Astrocyte of the spinal cord (primary cell): ENCODE measurements at places on chromosomes 1 and 21.

DNA sequence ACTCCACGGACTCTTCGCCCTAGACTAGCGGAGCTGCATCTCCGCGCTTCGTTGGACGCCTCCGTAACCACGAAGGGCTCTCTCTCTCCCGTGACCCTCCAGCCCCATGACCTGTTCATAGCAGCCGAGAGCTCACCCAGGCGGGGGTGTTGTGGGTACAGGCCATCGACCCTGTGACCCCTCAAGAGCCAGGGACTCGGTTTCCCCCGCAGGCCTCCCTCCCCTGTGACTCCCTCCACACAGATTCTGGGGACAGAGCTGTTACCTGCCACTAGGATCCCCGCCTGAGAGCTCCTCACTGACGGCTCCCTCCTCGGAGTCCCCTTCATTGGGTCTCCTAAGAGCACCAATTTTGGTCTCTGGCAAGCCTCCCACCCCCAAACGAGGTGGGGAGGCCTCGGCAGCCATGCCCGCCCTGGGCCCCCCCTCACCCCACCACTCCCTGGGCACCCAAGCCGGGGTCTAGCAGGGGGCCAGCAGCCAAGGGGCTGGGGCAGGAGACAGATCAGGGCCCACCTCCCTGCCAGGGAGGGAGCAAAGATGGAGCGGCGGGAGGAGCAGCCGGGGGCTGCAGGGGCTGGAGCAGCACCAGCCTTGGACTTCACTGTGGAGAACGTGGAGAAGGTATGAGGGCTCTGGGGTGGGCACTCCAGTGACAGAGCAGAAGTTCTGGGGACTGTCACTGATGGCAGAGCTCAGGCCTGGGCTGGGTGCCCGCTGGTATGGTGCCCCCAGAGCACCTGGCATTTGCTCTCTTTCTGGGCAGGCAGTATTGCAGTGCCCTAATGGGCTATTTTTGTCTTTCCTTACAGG lies 517 bp downstream of the IPO13 start:
- DNase-seq, result no peak

DNA sequence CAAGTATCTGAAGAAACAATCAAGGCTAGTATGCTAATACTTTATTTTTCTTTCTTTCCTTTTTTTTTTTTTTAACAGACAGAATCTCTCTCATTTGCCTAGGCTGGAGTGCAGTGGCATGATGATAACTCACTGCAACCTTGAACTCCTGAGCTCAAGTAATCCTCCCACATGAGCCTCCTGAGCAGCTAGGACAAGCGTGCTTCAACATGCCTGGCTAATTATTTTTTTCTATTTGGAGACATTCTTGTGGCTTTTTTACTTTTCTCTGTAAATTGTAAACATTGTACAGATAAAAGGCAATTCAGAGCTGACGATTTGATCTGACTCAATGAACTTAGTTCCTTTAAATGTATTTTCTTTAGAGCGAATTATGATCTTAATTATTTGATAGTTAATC lies 41.4 kb downstream of the CCDC18 start:
- DNase-seq, result no peak

GRCh38 chr1:174726167-174726879 lies 273.4 kb upstream of the CACYBP start:
- DNase-seq, result peak; percentile 58

DNA sequence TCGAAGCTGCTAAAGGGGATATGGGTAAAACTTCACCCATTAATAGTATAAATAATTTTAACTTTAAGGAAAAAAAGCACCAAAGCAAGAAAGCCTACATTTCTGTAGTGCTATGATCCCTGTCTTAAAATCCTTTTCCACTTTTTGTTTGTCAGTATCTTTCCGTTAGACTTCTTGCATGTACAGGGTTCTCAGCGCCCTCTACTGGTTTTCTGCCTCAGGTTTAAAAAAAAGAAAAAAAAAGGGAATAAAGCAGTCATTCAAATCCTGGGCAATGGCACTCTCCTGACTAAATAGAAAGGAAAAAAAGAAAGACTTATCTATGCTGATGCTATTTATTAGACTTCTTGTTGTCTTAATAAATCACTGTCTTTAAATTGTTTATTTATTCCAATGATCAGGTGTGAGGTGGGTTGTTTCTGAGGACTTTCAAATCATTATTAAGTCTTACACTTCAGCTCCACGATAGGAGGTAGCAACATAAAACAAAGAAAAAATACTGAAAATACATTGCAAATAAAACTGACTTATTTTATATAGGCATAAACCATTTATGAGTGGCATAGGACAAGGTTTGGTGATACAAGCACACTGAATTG lies 475.4 kb upstream of the NR5A2 start:
- peak; percentile 80 for DNase-seq

GRCh38 chr1:111989531-111990025 lies at the start of gene KCND3:
Gene KCND3 (minus strand): TSS chr1:111989668.
- DNase-seq, result no peak

GRCh38 chr1:47745715-47746609 lies 251.2 kb downstream of the TRABD2B start:
- no peak for DNase-seq

DNA sequence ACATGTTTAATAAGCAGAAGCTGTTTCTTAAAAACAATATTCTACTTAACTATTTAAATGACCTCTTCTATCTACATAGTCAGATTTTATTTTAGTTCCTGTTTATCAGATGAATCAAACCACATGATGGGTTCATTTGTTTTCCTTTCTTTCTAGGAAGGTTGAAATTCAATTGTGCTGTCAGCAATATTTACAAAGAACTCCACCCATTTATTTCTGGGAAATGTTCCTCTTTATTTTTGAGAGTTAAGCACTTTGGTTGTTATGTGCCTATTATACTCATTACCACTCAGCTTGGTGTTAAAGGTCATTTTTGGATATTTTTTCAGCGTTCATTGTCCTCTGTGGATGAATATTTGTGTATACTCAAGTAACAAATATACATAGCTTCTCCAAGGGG lies 84.9 kb downstream of the C4BPA start:
- DNase-seq, result no peak

DNA sequence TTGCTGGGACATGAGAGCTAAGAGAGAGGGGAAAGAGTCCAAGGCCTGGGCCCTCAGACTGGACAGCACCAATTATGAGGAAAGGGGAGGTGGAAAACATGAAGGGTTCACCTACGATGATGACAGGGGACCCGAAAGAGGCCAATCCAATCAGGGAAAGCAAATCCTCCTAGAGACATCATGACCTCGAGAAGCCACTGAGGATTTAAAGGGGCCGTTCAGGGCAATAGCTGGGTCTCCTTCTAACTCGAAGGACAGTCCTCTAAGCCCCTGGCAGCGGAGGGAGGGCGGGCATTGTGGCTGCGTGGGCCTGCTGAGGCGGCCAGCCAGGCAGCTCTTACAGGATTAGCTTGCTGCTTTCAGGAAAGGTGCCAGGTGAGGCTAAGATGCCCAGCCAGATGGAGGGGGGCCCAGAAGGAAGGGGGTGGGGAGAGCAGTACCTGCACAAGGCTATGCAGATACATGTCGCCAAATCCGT lies 7.4 kb downstream of the MEF2D start:
- DNase-seq, result no peak

GRCh38 chr21:33566514-33566913 lies 22.0 kb downstream of the DONSON start:
- DNase-seq, result no peak

DNA sequence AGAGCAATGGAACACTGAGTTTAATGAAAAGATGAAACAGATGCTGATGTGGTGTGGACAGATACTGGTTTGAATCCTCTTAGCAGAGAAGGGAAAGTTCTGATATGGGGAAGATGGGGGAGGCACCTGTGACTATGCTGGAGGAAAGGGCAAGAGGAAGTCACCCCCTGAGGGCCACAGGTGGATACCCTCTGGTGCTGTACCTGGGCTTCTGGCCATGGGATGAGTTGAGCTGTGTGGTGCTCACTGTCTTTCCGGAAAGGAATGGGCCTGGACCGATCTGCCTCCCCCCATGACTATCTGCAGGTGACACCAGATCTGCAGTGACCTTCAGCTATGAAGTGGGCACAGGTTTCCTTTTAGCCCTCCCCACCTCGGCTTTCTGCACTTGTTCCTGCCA lies 52.4 kb downstream of the IER5 start:
- DNase-seq, result no peak

DNA sequence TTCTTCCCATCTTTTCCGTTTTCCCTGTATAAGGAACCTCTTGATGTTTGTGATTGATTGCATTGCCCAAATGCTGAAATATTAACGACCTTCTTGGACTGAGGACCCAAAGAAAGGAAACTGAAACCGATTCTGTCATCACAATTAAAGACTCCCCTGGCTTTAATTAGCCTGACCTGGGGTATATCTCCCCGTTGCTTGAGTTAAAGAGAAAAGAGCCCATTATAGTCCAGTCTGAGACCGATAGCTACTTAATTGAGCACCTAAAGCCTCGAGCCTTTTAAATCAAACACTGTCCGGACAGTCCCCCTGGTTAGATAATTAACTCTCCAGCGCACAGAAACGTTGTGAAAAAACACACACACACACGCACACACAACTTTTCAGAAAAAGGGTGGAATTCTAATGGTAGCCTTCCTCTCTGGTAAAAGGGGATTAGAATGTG lies 8.0 kb downstream of the LMO4 start:
- no peak for DNase-seq

DNA sequence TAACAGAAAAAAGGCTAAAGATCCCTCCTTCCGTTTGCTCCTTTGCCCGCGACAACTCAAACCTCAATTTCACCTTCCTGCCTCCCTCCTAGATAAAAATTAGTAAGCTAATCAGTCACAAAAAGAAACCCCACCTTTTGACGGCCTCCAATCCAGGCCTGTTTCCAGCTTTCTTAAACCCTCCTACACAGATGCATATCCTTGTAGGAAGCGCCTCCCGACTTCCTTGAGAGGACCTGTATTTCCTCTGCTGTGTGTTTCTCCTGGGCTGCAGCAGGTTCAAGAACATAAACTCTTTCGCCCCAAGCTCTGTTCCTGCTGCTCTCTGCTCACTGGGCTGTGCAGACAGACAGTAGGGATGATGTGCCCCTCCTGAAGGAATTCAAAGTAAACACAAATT lies 168.8 kb downstream of the CYYR1 start:
- no peak for DNase-seq

GRCh38 chr1:7207875-7208646 lies 422.8 kb downstream of the CAMTA1 start:
- DNase-seq, result peak; percentile 64

DNA sequence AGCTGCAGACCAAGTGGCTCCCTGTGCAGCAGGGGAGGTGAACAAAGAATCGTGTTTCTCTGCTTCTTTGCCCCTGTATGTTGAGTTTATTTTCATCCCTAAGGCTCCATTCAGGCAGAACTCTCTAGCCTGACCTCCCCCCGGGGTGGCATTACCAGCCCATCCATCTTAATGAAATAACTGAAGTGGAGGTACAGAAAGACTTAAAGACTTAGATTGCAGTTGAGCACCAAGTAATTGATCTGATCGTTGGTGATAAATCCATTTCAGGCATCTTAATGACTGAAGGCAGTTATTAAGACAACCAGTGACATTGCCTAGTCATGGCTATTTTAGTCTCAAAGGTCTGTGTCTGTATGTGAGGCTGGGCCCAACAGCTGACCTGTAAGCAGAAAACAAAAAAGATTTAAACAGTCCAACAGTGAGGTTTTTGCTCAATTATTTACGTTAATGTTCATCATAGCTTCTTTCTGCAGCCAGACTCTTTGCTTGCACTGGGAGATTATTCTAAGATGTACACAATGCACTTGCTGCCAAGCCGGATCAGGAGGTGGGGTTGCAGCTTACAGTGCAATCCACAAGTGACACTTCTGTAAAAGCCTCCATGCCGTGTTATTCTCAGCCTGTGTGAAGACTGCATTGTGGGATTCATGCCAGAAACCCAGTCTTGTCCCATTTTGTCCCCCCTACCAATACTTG lies 363.0 kb upstream of the DUSP10 start:
- DNase-seq, result no peak

- no peak for DNase-seq
Observed at GRCh38 chr1:197485790-197486189, 217.7 kb downstream of the CRB1 start.

- no peak for DNase-seq
Observed at GRCh38 chr21:35191128-35191527, 142.0 kb upstream of the RUNX1 start.

- DNase-seq, result no peak
Observed at GRCh38 chr21:15022608-15023261, 42.1 kb downstream of the NRIP1 start.

GRCh38 chr1:179231923-179232322 lies 2.4 kb upstream of the ABL2 start:
- DNase-seq, result no peak

DNA sequence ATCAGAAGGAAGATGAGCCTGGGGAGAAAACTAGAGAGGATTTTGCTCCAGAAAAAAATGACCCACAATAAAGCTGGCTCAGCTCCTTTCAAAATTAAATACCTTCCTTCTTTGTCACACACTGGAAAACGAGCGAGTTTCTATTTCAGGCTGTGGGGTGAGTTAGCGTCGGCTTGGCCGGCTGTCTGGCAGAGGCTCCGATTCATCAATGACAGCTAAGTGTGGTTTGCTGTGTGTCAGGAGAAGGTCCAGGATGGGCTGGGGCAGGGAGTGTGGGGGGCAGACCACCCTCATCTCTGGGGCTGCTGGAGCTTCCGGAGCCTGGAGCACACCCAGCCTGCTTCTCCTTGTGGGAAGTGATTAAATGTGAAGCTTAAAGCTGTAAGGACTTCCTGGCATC lies 120.2 kb downstream of the ETS2 start:
- peak; percentile 94 for DNase-seq

- DNase-seq, result no peak
Observed at GRCh38 chr1:201190624-201191051, at the start of gene IGFN1. Gene IGFN1 (plus strand): TSS chr1:201190824. CDS start chr1:201193294, 2,470 bp downstream.

DNA sequence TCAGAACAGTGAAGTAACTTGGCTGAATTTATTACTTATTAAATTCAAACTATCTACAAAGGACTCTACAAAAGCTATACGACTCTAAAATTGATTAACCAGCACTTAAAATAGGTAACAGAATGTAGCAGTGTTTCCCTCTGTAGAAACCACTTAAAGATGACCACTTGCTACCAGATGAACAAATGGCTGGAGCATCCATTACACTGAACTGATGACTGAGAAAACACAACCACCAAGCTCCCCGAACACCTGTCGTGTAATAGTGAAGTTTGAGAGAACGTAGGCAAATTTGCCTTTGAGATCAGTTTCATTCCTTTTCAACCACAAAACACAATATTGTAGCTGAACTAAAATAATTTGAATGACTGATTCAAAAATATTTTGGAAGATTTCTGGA lies 226.7 kb downstream of the KCNT2 start:
- no peak for DNase-seq

GRCh38 chr1:226696547-226696946 lies 42.5 kb downstream of the ITPKB start:
- no peak for DNase-seq

GRCh38 chr1:205851993-205852392 lies 2.1 kb upstream of the PM20D1 start:
- no peak for DNase-seq

- DNase-seq, result no peak
Observed at GRCh38 chr1:160711602-160712311, at the start of gene CD48. Gene CD48 (minus strand): TSS chr1:160711822. CDS start chr1:160711763, 59 bp downstream.

GRCh38 chr1:246364415-246364941 lies 142.6 kb downstream of the SMYD3 start:
- no peak for DNase-seq
